GM12864 (cell line): ENCODE measurements at places on chromosomes 2 and 18.

- no peak for DNase-seq
These were observed 2.5 kb upstream of the ICOS start for GRCh38 chr2:203934041-203934492.

GRCh38 chr2:220891405-220891804, 680.7 kb downstream of the EPHA4 start:
- no peak for DNase-seq

GRCh38 chr2:240891492-240892340, 4.2 kb downstream of the MAB21L4 start:
- no peak for DNase-seq

DNA sequence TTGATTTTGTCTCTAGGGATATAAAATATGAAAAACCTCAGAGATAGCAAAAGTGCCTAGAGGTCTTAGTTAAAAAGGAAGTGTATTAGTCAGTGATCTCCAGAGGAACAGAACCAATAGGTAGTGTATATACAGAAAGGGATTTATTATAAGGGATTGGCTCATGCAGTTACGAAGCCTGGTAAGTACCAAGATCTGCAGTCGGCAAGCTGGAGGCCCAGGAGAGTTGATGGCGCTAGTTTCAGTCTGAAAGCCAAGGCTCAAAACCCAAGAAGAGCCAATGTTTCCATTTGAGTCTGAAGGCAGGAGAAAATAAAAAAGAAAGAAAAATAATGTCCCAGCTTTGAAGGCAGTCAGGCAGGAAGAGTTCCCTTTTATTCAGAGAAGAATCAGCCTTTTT, 93.3 kb downstream of the COLEC12 start:
- DNase-seq: no peak

DNA sequence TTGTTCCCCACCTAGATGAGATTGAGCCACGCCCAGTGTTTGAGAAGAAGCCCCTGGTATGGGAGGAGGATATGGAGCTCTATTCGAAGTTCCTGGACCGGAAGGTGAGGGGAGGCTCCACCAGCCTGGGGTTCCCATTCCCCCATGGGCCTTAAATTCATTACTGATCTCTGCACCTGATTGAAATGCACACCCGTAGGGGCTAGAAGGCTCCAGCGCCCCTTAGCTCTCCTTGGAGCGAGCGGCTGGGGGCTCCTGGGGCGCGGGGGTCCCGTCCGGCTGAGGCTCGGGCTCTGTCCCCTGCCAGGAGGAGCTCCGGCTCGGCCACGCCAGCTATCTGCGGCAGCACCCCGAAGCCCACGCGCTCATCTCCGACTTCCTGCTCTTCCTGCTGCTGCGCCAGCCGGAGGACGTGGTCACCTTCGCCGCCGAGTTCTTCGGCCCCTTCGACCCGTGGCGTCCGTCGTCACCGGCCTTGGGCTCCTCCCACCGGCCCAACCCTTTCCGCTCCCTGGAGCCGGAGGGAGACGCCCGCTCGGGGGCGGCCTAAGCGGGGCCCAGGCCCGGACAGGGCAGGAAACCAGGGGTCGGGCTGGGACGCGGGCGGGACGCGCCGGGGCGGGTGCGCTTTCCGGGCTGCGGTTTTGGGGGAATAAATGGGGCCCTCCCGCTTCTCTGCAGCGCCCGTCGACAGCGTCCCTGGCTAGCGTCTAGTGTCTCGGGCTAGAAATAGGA, 10.9 kb downstream of the CATIP start:
- DNase-seq: peak; percentile 41

DNA sequence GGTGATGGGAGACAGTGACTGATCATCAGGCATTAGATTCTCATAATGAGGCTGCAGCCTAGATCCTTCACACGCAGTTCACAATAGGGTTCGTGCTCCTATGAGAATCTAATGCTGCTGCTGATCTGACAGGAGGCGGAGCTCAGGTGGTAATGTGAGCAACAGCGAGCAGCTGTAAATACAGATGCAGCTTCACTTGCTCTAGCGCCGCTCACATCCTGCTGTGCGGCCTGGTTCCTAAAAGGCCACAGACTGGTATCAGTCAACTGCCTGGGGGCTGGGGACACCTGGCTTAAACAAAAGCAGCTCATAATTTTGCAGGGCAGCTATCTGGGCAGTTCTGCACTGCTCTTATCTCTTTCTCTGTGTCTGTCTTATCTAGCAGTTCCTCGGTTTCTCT, 20.4 kb upstream of the CD226 start:
- no peak for DNase-seq

- no peak for DNase-seq
These were observed 70.8 kb downstream of the MYO3B start for GRCh38 chr2:170248574-170249393.

DNA sequence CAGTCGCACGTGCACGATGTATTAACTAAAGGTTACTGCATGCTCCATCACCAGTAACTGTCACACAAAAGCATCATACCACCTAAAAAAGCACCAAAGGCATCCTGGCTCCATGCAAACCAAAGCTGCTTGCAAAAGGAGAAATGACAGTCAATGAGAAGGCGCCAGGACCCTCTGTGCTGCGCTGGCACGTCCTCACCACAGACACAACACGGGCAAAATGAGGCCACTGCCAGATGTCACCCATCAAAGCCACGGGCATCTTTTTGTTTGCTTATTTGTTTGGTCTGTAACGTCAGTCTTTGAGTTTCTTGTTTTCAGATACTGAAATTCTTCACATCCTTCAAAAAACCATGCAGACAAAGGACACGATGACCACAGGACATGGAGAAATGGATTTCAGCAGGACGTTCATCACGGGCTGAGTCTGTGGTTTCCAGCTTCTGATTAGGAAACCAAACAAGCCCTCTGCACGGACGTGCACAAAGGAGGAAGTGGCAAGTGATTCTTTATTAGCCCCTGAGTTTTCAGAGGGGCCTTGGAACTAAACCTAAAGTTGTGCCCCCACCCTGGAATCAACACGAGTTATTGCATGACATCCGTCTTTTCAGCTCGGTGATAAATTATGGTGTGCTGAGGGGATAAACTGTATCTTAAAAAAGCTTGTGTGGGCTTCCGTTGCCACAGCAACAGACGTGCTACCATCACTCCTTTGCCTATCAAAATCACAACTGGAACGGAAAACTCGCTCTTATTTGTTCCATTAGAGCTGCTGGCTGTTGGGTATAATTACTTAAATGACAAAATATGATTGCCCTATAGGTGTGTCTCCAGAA, 181.8 kb downstream of the EIPR1 start:
- DNase-seq: no peak

GRCh38 chr18:49879271-49879580, 65.9 kb upstream of the ACAA2 start:
- DNase-seq: no peak

DNA sequence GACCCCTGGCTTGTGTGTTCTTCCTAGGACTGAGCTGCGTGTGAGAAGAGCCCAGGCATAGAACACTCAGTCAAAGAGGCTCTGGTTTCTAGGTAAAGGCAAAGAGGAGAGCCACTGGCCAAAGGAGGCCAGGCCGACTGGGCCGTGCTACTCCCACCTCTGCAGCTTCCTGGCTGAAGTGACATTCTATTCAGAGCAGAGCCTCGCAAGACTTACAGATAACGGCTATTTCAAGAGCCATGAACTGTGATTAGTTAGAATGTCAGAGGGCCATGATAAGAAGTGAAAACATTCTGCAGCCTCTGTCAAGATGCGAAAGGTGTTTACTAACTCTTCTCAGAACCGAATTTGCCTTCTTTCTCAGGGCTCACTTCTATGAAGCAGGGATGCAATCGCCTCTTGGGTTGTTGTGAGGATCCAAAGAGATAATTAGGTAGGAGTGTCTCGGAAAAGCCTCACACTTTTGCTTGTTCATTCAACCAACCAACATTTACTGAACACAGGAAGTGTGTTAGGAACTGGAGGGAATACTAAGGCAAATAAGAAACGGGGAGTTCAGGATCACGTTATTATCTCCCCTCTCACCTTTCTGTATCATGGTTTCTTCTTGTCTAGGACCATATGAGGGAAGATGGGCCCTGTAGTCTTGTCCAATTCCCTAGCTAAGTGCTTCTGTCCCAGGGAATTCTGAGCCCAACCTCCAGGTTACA, 3.4 kb upstream of the DNAJC5G start:
- DNase-seq: no peak

DNA sequence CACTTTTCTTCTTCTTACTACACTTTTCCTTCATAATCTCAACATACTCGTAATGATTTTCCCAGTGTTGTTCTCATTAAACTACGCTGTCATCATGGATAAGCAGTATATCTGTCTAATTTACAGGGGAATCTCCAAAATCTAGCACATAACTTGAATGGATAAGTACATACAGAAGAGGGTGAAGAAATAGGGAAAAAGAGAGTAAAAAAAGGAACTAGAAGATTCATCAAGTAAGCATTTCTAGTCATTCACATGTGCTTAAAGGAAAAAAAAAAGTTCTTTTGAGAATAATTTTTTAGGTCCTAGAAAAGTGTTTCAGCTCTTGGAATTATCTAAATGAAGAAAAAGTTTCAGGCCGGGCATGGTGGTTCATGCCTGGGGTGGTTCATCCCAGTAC, 51.6 kb downstream of the SRBD1 start:
- no peak for DNase-seq

- DNase-seq: no peak
These were observed 277.3 kb downstream of the PTPRM start for GRCh38 chr18:7844418-7844817.
